ENCODE measurements at places on chromosomes 11 and 22.

DNA sequence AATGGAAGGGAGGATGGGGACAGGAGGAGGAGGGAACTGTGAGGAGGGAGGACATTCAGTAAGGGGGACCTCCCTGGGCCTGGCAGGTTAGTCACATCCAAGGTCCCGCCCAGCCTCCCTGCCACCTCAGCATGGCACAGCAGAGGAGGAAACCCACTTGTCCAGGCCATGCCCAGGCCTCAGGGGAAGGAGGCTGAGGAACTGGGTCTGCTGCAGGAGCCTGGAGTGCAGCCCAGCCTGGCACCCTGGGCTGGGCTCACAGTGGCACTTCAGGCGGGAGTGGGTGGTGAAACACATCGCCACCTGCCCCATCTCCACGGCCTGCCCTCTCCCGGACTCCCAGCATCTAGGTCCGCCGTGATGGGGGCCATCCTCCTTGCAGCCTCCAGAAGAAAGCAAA, 17.2 kb upstream of the KLHL35 start:
- no peak overlapping the region for H3K27ac ChIP-seq

DNA sequence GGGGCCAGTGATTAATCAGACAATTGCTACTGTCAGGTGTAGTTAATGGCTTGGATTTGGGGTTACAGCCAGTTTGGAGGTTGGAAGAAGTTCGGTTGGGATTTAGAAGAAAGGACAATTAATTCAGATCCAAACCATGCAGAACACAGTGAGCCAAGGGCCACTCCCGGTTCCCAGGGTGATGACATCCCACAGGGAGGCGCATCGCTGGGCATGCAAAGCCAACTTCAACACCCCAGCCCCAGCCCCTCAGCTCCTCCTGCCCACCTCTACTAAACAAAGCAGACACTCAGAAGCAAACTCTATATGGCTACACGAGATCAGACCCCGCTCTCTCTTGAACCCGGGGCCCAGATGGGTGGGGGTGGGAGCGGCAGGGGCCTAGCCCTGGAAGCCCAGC, 10.2 kb downstream of the MB start:
- no peak overlapping the region for H3K4me3 ChIP-seq
- no peak for DNase-seq
- peaks cover 36% of the 10 kb centered on the region for H3K27me3 ChIP-seq

DNA sequence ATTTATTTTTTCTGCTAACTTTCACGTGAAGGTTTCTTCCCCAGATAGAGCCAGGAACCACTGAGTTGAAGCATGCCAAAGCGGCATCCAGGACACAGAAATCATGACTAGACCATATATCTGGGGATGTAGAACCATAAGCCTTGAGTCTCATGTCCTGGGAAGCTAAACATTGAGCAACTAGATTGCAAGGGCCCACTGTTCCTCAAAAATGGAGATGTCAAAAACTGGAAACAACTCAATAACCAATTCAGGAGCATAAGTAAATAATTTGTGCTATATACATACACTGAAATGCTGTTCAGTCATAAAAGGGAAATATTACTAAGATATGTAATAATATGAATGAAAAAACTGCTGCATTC, 29.0 kb upstream of the CARD16 start:
- no peaks in the 10 kb centered on the region for H3K36me3 ChIP-seq
- H3K27me3 ChIP-seq = peaks cover 13% of the 10 kb centered on the region
- H3K4me3 ChIP-seq = no peak overlapping the region
- no peak overlapping the region for H3K27ac ChIP-seq
- H3K4me1 ChIP-seq = peaks cover 3% of the 10 kb centered on the region

- DNase-seq = no peak
- H3K27ac ChIP-seq = peak within 1 kb of the TSS; percentile 80
- H3K4me3 ChIP-seq = peak within 1 kb of the TSS; percentile 82
- H3K27me3 ChIP-seq = peaks cover 58% of the 10 kb centered on the region
- H3K36me3 ChIP-seq = peaks cover 4% of the 10 kb centered on the region
Observed at GRCh38 chr11:75668451-75669297, at the start of gene MAP6. MAP6 (minus strand) TSS chr11:75669038; CDS start chr11:75668369, 669 bp downstream.

GRCh38 chr11:441418-442274, at the start of gene ANO9:
ANO9 (minus strand) TSS chr11:442011; CDS start chr11:441926, 85 bp downstream.
- peaks cover 4% of the 10 kb centered on the region for H3K27me3 ChIP-seq
- H3K27ac ChIP-seq = peak within 1 kb of the TSS; percentile 67
- peaks cover 7% of the 10 kb centered on the region for H3K36me3 ChIP-seq
- H3K4me1 ChIP-seq = peaks cover 18% of the 10 kb centered on the region

DNA sequence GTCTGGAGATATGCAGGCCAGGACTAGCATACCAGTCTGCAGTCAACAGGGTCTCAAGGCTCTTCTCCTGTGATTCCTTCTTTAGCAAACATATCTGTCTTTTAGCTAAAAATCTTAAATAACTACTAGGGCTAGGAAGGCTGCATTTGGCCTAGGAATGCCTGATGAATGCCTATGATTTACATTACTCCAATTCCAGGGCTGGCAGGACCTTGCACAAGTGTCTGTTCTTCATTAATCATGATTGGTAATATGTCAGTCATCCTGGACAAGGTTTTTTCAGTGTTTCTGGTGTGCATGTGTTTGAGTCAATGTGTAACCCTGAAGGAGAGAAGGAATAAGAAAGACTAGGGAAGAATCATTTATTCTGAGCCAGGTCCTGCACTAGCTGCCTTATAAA, 280.5 kb upstream of the NARS2 start:
- H3K4me3 ChIP-seq = no peak overlapping the region
- peaks cover 22% of the 10 kb centered on the region for H3K27me3 ChIP-seq
- no peak for DNase-seq
- H3K27ac ChIP-seq = no peak overlapping the region

GRCh38 chr11:45017329-45017728, 66.6 kb upstream of the TP53I11 start:
- H3K36me3 ChIP-seq = peaks cover 20% of the 10 kb centered on the region
- no peak for DNase-seq
- no peak overlapping the region for H3K27ac ChIP-seq
- H3K4me3 ChIP-seq = no peak overlapping the region
- peaks cover 38% of the 10 kb centered on the region for H3K4me1 ChIP-seq

DNA sequence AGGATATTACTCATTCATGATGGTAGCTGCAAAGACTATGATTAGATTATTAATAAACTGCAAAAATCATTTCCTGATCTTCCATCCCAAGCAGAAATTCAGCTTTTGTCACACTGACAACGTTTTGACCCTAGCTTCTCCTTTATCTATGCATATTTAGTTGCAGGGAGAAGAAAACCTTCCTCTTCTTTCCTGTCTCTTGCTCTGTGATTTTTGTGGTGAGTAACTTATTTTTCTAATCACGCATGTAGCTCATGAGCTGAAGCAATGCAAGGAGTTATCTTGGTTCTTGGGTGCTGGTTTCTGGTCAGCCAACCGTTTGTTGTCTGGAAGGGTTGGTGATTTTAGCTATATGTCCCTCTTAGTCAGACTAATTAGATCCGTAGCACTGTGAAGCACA, 56.4 kb downstream of the FDX1 start:
- H3K4me3 ChIP-seq = no peak overlapping the region
- no peak overlapping the region for H3K27ac ChIP-seq
- H3K4me1 ChIP-seq = no peaks in the 10 kb centered on the region
- no peaks in the 10 kb centered on the region for H3K36me3 ChIP-seq
- no peak for DNase-seq
- peaks cover 3% of the 10 kb centered on the region for H3K27me3 ChIP-seq

- DNase-seq = no peak
- H3K27me3 ChIP-seq = no peaks in the 10 kb centered on the region
- peaks cover 2% of the 10 kb centered on the region for H3K36me3 ChIP-seq
- peaks cover 48% of the 10 kb centered on the region for H3K4me1 ChIP-seq
- H3K4me3 ChIP-seq = peak overlapping the region; percentile 92
Observed at GRCh38 chr11:66465373-66466224, 1.1 kb upstream of the PELI3 start.

DNA sequence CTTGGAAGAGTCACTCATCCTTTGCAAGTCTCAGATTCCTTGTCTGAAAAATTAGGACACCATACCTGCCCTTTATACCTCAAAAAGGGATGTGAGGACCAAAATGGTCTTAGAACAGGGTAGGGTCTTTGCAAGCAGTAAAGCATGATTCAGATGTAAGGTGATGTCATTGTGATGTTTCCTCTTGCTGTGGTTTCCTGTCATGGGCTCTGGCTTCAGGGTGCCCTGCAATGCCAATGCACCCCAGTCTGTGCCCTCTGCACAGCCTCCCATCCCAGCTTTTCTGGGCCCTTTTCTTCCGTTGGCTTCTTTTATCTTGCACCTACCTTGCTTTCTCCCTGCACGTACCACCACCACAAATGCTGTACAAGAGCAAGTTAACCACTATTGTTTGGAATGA, 87.8 kb upstream of the NNMT start:
- no peaks in the 10 kb centered on the region for H3K36me3 ChIP-seq
- peaks cover 18% of the 10 kb centered on the region for H3K4me1 ChIP-seq
- no peak overlapping the region for H3K4me3 ChIP-seq
- H3K27me3 ChIP-seq = no peaks in the 10 kb centered on the region
- no peak overlapping the region for H3K27ac ChIP-seq

All from stimulated activated naive B cell treated with anti-CD40 and anti-IgM and Interleukin-4, amounts not matched to agents 10 μg/mL and 1 μg/mL and 100 μg/mL, for 72 hours (primary cell).